ENCODE measurements at places on chromosomes 12 and 14.
A peak's percentile ranks its signal among the peaks of the same experiment; 100 is the strongest.

GRCh38 chr12:132159555-132160003 lies 15.3 kb downstream of the NOC4L start:
- no peak for DNase-seq

DNA sequence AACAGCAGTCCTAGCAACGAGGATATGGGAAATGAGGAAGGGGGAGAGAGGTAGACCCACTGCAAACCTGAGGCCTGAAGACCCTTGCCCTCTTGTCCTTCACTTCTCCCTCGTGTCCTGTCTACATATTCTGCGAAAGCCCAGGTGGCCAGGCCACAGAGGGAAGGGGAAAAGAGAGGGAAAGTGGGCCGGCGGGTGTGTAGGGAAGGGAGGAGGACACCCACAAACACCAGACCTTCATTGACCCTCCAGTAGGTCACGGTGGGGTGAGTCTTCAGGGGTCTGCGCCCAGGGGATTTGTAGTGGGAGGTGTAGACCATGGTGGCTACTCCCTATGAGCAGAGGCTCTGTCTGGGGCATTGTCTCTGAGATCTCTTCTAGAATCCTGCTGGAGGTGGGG lies 3.8 kb downstream of the FAIM2 start:
- DNase-seq, result no peak

- DNase-seq, result no peak
These were observed 14.2 kb downstream of the RAP1B start for GRCh38 chr12:68624933-68625332.

DNA sequence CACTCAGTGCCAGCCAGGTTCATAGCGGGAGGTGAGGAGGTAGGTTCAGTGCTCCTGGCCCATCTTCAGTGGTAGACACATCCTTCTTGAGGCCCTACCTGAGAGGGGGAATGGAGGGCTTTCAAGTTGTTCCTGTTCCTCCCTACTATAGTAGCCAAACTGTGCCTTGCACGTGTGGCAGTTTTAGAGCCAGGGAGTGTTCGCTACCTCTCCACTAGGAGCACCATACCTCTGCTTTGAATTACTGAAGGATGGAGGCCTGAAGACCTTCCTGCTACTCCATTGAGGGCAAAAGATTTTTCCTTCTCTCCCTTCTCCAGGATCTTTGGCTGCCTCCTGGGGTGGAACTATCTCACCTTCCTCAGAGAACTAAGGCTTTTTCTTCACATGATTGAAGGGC lies 5.9 kb upstream of the ALG10 start:
- DNase-seq, result no peak

- no peak for DNase-seq
These were observed 6.3 kb downstream of the MSI1 start for GRCh38 chr12:120362516-120363273.

GRCh38 chr14:72560889-72561493 lies 332.9 kb downstream of the DPF3 start:
- DNase-seq, result no peak

DNA sequence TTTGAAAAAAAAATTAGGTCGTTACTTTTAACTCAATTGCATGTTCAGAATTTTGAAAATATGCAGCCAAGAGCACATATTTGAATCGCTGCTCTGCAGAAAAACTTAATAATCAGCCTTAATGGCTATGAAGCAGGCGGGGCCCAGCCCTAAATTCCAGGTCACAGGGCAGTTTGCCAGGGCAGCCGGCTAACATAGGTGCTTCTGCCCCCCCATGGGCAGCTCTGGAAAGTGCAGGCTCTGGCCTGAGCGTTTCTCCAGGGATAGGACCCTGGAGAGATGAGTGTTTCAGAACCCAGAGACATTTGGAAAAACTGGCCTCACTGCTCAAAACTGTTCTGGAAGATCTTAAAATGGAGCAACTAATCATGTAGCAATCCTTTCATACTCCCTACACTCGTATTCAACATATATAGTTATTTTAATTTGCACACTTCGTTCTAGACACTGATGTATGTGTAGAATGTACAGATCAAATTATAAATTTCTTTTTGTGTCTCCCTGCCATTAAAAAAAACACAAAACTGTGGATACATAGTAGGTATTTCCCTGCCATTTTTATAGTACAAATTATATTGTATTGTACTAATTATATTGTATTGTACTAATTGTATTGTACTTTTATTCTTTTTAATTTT lies 26.0 kb upstream of the PTGR2 start:
- peak; percentile 96 for DNase-seq

DNA sequence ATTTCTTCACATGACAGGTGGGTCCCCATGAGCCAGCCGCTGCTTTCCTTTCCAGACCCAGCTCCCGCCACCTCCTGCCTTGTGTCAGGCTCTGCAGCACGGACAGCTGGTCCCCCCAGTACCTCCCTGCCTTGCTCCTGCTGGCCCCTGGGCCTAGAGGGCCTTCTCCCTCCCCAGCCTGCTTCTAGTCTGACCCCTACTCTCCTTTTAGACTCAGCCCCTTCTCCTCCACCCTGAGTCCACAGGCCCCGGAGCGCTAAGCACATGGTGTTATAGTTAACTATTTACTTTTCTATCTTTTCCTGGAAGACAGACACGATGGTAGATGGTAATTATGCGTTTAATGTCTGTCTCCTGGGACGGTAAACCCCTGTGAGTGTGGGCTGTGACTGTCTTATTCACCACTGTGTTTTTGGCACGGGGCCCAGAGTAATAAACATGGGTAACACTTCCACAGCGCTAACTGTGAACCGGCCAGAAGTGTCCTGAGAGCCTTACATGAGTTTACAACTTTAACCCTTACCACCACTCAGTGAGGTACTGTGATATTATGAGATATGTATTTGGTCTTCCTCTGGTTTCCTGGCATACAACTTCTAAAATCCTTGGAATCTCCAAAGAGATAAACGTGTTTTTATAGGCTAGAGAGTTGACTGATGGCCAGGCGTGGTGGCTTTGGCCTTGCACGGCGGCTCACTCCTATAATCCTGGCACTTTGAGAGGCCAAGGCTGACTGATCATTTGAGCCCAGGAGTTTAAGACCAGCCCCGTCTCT lies 41.2 kb downstream of the DGLUCY start:
- DNase-seq, result peak; percentile 62

DNA sequence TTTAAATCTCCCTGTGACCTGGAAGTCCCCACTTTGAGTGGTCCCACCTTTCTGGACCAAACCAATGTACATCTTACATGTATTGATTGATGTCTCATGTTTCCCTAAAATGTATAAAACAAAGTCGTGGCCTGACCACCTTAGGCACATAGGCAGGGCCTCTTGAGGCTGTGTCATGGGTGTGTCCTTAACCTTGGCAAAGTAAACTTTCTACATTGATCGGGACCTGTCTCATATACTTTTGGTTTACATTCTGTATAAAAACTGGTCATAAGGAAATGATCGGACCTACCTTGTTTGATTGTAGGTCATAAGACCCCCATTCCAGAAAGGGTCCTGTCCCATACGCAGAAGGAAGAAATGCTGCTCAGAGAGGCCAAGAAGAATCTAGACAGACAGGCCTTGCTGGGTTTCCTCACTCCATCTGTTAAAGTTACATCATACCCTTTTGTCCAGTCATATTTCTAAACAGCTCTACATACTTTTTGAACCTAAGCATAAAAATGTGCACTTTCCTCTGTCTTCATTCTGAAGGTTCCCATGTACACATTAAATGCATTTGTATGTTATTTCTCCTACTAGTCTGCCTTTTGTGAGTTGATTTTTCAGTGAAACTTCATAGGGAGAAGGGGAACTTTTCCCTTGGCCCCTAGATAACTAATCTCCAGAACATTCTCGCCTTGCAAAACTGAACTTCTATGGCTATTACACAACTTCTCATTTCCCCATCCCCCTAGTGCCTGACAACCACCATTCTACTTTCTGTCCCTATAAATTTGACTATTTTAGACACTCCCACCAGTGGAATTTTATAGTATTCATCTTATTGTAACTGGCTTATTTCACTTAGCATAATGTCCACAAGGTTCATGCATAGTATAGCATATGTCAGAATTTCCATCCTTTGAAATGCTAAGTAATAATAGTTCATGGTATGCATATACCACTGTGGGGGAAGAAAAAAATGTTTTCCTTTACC lies 30.2 kb upstream of the CPM start:
- no peak for DNase-seq

GRCh38 chr12:97800561-97800960 lies 338.0 kb downstream of the RMST start:
- no peak for DNase-seq

DNA sequence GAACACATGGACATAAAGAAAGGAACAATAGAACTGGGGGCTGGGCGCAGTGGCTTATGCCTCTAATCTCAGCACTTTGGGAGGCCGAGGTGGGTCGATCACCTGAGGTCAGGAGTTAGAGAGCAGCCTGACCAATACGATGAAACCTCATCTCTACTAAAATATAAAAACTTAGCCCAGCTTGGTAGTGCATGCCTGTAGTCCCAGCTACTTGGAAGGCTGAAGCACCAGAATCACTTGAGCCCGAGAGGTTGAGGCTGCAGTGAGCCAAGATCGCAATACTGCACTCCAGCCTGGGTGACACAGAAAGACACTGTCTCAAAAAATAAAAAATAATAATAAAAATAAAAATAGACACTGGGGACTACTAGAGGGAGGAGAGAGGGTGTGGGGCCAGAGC lies 154.5 kb downstream of the SEC23A start:
- DNase-seq, result no peak

- DNase-seq, result no peak
These were observed 1325.1 kb downstream of the SLC16A7 start for GRCh38 chr12:60920841-60921495.

DNA sequence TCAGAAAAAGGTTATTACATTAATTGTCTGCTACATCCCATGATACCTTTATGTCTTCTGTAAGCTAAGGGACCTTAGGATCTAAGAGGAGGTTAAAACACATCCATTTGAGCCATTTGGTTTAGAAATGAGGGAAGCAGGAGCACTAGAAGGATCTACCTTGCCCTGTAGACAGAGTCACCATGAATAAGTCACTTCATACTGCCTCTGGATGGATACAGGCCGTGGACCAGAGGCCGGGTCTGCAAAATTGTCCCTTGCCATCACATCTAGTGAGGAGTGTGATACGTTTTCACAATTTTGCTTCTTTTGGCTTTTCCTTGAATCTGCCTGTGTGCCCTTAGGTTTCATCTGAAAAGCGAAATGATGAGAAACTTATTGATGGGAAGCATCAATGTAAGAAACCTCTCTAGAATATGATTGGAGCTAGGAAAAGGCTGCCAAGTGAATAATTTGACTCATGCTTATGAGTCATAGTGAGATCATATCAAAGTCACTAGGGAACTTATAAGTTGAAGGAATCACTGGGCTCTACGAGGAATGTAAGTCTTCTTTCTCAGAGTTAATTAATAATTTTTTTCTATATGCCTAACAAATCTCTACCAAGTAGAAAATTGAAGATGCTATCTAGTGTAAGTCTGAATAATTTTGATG lies 10.8 kb downstream of the GLRX5 start:
- DNase-seq, result no peak

- no peak for DNase-seq
These were observed 40.1 kb upstream of the VPS33A start for GRCh38 chr12:122306407-122306806.

GRCh38 chr14:88493392-88494185 lies 61.2 kb downstream of the PTPN21 start:
- DNase-seq, result peak; percentile 67

GRCh38 chr12:53443955-53444354 lies 2.4 kb downstream of the PRR13 start:
- no peak for DNase-seq

DNA sequence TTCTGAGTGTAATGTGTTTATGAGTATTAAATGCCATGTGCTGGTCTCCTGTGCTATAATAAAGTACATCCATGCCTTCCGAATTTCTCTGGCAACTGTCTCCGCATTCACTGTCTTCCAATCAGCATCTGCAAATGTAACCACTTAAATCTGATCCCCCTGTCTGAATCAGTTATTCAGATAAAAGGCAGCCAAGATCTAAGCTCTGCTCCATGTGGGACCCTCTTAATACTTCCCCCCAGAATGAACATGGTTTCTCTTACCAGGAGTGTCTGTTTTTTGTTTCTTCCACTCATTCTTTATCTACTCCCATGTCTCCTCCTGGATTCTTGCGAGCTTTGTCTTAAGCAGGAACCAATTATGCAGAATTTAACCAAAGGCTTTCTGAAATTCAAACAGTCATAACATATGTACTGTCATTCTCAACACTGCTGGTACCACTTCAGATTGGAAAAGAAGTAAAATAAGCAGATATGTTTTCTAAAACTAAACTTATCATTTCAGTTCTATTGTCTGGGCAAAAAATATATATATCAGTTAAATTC lies 996.7 kb upstream of the FLRT2 start:
- DNase-seq, result no peak

- DNase-seq, result no peak
These were observed 4.4 kb upstream of the CCDC198 start for GRCh38 chr14:57498035-57498434.

- no peak for DNase-seq
These were observed 40.3 kb downstream of the CBX5 start for GRCh38 chr12:54239620-54240019.

GRCh38 chr12:82954572-82954971 lies 267.9 kb downstream of the TMTC2 start:
- DNase-seq, result no peak

DNA sequence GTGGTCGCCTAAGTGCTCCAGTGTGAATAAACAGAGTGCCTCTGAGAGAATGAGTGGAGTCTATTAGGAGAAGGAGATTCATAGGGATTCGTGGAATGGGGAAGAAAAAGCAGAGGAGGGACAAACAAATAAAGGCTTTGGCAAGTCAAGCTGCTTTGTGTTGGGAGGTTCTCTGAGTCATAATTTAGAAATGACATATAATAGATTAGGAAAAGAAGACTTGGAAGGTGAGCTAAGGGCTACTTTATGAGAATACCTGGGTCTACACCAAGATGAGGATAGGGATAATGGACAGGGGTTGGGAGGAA lies 6.4 kb upstream of the NTN4 start:
- no peak for DNase-seq

DNA sequence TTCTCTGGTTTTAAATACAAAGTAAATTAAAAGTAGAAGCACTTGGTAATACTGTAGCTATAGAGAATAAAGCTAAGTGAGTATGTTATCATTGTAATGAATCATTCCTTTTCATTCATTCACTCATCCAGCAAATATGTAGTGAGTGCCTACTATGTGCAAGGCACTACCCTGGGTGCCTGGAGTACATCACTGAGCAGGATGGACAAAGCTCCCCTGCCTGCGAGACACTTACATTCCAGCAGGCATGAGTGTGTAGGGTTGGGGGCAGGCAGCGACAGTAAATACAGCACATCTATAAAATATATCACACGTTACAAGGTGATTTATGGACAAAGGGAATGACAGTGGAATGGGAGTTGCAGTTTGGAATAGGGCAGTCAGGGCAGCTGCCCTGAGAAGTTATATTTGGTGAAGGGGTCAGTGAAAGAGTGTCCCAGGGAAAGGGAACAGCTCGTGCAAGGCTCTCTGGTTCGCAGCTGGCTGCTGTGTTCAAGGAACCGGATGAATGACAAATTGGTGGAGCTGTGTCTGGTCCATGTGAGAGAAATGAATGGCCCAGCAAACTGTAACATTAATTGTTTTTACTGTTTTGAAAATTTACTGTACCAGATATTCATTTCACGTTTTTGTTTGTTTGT lies 159.6 kb downstream of the CRADD start:
- DNase-seq, result no peak

- peak; percentile 95 for DNase-seq
These were observed at the start of gene FOXN3 for GRCh38 chr14:89417091-89417464. TSS of gene FOXN3 (minus strand) at chr14:89417233. CDS start at chr14:89412476, 4,757 bp downstream.
